ENCODE measurements at places on chromosomes 4 and X.

GRCh38 chrX:154432210-154432609 lies 3.7 kb downstream of the ATP6AP1 start:
- no peak for DNase-seq

GRCh38 chr4:16608611-16609125 lies 289.8 kb downstream of the LDB2 start:
- DNase-seq: no peak

DNA sequence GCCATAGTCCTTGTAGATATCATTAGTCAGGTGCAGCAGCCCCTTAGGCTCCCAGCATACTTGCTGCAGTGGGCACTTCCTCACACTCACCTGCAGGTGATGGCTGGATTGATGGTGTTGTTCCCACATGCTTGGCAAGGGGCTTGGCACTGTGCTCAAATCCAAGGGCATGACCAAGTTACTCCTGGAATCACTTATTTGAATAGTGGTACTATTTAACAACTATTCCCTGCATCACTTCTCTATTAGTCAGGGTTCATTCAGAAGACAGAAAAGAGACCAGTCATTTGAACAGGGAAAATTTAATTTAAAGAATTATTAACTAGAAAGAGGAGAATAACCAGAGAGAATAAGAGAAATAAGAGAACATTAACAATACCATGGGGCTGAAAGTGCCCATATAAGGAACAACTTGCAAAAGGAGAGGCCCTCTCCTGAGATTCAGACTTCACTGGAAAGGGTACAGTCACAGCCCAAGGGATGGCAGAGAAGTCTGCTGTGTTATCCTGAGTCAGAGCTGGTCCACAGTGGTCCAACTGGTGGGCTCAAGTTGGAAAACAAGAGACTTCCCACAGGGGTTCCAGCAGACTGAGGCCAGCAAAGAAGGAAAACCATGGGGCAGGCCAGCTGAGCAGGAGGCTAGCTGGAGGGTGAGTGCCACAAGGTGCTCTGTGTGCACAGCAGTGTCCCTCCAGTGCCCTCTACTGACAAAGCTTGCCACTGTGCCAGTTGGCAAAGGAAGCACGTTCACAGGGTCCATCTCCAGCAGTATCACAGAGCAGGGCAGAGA lies 9.8 kb downstream of the SPP1 start:
- no peak for DNase-seq

- no peak for DNase-seq
Observed at GRCh38 chrX:49212861-49213260, 12.9 kb upstream of the SYP start.

DNA sequence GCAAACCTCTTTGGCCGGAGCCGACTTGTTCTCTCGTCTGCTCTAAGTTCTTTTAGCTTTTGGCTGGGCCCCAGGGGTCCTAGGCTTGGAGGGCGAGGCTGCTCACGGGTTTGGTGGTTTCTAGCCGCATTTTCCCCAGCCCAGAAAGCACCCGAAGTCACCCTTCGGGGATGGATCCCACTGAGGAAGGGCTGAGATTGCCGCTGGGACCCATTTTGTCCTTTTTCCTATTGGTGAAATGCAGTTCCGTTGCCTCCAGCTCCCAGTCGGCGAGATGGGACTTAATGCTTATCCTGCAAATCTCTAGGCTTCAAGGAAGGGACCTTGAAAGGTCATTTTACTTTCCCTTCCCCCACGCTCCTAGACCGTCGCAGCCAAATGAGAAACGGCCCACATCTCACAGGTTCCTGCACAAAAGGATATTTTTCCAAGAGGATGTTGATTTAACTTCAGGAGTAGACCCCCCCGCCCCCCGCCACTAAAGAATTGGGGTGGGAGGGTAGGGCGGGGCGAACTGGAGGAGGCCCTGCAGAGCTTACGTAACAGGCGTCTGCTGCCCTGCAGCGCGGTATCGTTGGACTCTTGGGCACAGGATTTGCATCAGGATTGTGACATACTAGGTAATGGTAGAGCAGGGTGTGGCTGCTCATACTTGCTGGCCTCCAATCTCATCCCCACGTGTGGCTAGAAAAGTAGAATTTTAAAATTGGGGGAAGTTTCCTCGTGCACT lies 564 bp downstream of the PGK1 start:
- DNase-seq: peak; percentile 3

- no peak for DNase-seq
Observed at GRCh38 chrX:10828640-10829039, 208.3 kb upstream of the MID1 start.

DNA sequence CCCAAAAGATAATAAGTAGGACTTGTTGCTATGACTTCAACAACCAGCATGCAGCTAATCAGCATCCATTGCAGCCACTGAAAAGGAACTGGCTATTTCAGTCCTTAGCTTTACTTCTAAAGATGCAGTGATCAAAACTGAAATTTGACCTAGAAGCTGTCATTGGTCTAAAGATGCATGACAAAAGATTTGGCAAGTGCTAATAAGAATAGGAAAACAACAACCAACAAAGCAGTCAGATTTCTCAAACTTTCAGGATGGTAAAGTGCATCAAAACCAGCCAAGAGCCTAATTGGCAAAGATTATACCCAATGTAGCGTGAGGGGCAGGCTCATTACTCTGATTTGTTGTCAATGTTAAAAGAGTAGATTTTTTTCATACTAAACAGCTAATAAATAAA lies 77.1 kb upstream of the WDR17 start:
- DNase-seq: no peak

DNA sequence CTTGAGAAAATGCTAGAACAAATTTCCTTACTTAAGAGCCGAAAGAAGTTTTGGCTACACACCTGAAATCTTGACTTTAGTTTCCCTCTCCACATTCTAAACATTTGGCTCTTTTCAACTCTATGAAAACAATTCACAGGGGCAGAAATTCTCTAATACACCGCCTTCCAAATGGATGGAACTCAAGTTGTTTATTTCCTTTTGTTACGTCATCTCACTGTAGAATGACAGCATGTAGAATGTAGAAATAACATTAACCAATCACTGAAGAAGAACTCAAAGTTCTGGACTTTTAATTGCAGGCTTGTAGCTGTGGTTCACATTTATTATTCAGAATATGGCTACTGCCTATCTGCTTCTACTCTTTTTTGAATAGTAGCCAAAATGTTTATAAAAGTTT lies 1.9 kb downstream of the DMP1 start:
- no peak for DNase-seq

DNA sequence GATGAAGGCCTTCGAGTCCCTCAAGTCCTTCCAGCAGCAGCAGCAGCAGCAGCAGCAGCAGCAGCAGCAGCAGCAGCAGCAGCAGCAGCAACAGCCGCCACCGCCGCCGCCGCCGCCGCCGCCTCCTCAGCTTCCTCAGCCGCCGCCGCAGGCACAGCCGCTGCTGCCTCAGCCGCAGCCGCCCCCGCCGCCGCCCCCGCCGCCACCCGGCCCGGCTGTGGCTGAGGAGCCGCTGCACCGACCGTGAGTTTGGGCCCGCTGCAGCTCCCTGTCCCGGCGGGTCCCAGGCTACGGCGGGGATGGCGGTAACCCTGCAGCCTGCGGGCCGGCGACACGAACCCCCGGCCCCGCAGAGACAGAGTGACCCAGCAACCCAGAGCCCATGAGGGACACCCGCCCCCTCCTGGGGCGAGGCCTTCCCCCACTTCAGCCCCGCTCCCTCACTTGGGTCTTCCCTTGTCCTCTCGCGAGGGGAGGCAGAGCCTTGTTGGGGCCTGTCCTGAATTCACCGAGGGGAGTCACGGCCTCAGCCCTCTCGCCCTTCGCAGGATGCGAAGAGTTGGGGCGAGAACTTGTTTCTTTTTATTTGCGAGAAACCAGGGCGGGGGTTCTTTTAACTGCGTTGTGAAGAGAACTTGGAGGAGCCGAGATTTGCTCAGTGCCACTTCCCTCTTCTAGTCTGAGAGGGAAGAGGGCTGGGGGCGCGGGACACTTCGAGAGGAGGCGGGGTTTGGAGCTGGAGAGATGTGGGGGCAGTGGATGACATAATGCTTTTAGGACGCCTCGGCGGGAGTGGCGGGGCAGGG lies 568 bp downstream of the HTT start:
- peak; percentile 22 for DNase-seq

GRCh38 chrX:85018471-85018870 lies 14.8 kb downstream of the APOOL start:
- no peak for DNase-seq

GRCh38 chrX:20143561-20143960 lies 1.9 kb upstream of the EIF1AX start:
- no peak for DNase-seq

DNA sequence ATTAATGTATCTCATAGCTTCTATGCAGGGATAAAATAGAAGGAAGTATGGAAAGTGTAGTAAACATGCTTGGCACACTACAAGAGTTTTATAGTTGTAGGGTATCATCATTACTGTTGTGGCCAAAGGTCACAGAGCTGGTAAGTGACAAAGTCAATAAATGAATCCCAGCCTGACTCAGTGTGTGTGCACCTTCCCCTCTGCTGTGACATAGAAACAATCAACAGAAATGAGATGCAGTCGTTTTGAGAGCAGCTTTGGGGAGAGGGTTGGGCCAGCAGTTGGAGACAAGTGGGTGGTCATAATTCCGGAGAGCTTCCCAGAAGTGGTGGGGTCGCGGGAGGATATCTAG lies 82.4 kb upstream of the RBPJ start:
- DNase-seq: no peak

DNA sequence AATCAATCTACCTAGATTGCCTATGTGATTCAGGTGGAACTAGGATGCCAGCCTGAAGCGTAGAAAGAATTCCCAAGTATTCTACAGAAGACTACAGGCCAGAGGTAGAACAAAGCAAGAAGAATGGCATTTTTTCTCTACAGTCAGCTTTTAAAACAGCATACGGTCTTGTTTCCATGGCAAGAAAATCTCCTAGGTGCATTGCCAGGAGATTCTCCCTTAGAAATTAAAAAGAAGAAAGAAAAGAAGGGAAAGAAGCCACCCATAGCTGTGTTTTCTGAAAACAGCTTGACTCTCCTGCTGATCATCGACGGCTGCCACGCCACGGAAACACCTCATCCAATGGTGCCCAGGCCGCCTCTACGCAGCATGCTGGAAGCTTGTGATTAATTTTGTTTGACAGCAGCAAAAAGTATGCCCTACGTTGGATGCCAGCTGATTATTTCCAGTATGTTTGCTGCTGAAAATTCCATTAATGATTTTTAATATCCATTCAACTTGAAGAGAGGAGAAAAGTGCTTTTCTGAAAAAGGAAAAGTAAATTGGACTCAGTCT lies 24.1 kb downstream of the ANK2 start:
- DNase-seq: no peak

DNA sequence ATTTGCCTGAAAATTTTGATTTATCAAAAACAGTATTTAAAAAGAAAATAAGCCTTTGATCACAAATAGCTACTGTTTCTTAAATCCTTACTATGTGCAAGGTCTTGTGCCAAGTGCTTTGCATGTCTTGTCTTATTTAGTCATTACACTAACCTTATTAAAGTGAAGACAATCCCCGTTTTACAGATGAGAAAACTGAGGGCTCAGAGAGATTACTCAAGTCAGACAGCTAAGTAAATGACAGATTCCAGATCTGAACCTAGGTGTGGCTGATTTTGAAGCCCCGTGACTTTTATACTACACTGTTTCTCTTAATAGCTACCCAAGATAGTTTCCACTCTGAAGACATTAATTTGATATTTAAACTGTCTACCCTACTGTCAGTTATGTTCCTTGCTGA lies 38.2 kb downstream of the AFF2 start:
- DNase-seq: no peak

GRCh38 chr4:114081783-114082182 lies 102.3 kb upstream of the ARSJ start:
- DNase-seq: no peak

DNA sequence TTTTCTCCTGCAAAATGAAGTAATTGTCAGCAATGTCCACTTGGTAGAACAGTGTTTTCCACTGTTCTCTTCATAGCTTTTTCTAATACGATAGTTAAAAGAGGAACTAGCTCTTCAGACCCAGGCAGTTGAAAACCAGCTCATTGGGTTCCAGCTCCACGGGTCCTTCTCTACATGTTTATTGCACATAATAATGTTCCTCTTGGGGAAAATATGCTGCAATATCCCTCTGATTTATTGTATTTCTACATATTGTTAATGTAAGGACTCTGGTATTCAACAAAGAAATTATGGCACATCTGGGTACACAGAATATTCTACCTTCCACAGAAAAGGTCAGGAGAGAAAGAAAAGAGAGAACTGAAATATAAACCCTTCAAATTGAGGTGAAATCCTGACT lies 473.4 kb downstream of the TRIML1 start:
- DNase-seq: no peak

DNA sequence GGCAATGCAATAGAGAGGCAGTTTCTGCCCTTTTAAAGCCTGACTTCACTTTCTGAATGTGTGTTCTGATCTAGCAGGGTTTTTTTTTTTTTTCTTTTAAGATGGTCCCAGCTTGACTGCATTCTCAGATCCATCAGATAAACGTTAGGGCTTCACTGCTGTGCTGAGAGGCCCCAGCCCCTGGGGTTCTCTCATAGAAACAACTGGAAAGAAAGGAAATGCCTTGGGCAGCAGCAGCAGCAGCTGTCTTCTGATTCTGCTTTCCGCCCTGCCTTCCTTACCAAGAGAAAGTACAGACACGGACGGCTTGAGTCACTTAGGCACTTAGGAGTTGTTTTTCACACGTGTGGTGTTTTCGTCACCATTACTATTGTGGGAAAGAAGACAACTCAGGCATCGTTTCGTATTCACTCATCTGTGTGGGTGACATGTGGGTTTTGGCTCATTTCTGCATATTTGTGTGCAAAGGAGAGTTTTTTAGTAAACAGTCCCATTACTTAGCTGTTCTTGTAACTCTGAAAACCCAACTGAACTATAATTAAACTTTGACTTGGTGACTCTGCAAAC lies 172.0 kb downstream of the PTTG2 start:
- peak; percentile 62 for DNase-seq

GRCh38 chr4:1501754-1502500 lies 95.7 kb upstream of the NKX1-1 start:
- no peak for DNase-seq

- no peak for DNase-seq
Observed at GRCh38 chr4:57129477-57129876, 19.3 kb upstream of the IGFBP7 start.

GRCh38 chr4:137952116-137952515 lies 290.0 kb downstream of the SLC7A11 start:
- DNase-seq: no peak

DNA sequence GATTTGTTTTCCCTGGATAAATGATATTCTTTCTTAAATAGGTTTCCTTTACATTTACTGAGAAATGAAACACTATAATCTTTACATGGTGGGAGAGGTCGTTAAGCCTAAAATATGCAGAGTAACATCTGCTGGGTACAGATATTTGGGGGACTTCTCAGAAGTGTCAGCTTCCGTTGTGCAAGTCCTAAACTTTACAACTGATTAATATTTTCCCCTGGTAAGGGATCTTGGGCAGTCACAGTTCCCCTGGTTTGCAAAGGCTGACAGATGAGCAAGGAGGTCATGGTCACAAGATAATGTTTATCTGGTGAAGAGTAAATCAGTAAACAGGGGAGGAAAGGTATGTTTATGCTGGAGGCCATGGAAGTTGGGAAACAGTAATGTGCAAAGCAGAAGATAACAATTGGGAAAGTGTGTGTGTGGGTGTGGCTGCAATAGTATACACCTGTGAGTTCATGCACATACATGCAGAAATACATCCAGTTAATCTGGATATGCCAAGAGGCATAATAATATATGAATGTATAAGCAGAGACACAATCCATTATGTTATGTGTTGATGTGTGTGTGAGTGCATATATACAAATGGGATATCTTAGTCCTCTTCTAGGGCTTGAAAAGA lies 508.2 kb upstream of the FAM241A start:
- no peak for DNase-seq

Data from stimulated activated CD4-positive, alpha-beta T cell treated with anti-CD3 and anti-CD28 coated beads, Interleukin-1b, Interleukin-23, amount 100 ng/mL, for 4 hours (primary cell).